IMR-90 (cell line): ENCODE measurements at places on chromosomes 2 and 18.

DNA sequence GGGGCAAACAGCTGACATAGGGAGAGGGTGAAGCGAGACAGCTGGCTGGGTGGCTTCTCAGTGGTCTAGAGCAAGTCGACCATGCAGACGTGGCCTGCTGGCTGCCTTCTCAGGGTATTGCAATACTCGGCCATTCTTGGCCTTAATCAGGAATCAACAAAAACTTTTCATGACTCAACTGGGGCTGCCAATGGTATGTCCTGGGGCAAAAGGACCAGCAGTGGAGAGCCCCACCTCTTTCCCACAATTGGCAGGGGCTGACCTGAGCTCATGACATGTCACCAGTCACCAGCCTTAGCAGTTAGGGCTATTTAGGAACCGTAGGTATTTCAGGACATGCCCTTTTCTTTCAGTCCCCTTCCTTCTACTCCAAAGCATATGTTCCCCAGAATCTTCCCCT lies 19.1 kb downstream of the PLA2R1 start:
- DNase-seq, result no peak

DNA sequence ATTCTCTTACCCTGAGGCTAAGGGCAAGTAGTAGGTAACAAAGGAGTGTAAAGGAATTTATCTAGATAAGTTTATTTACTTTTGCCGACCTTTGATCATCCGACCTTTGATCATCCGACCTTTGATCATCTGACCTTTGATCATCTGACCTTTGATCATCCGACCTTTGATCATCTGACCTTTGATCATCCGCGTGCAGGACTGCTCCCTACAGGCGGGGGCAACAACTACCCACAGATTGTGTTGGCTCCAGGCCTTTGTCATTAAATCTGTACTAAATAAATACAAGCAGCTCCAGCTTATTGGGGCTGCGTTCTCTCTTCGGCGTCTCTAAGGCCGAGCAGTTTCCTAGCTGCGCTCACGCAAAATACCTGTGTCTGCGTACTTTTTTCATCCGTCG lies 56.6 kb downstream of the ZNF638 start:
- no peak for DNase-seq

DNA sequence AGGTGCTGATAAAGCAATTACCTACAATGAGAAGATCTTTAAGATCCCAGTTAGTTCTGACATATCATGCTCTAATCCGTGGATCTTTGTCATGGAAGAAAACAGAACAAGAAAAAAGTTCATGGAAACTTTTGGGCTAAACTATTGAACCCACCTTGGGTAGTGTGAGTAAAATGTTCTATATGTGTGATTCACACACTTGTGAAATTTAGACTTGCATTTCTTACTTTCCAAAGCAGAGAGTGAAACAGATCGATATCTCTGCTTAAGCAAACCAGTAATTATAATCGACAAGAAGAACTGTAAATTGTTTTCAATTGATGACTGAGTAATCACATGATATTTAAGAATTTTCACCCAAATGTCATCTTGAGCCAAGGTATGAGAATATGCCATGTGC lies 214.2 kb downstream of the HRH4 start:
- DNase-seq, result no peak

DNA sequence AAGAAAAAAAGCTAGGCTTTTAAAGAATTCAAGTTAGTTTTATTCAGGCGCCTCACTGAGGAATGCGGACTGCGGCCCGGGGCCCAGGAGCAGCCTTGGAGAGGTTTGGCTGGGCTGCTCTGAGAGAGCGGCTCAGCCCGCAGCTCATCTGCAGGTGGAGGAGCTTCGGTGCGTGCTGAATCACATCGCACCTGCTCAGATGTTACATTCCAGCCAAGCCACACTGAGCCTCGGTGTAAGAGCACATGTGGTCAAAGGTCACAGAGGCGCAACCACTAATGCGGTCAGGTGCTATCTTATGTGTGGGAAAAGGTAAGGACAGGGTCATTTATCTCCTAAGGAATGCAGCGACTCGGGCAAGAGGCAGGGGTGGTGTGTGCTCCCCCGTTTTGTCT lies 17.1 kb upstream of the CNDP1 start:
- DNase-seq, result no peak

DNA sequence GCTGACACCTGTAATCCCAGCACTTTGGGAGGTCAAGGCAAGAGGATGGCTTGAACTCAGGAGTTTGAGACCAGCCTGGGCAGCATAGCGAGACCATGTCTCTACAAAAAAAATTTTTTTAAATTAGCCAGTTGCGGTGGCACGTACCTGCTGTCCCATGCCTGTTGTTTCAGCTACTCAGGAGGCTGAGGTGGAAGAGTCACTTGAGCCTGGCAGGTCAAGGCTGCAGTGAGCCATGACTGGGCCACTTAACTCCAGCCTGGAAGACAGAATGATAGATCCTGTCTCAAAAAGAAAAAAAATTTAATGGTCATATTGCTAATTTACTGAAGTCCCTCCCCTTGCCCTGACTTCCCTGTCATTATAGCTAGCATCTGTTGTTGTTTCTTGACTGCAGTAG lies 112.6 kb downstream of the ARHGAP28 start:
- DNase-seq, result no peak

GRCh38 chr2:101972621-101973434 lies 18.9 kb upstream of the IL1R2 start:
- DNase-seq, result peak; percentile 76

DNA sequence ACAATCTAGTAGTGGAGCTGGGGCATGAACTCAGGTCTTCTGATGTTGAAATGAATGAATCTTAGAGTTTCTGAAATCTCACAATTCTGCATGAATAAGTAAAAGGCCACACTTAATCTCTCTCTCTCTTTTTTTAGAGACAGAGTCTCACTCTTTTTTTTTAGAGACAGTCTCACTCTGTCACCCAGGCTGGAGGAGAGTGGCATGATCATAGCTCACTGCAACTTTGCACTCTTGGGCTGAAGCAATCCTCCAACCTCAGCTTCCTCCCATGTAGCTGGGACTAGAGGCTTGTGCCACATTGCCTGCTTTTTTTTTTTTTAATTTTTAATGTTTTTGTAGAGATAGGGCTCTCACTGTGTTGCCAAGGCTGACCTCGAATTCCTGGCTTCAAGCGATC lies 68.9 kb upstream of the THOC1 start:
- DNase-seq, result no peak

DNA sequence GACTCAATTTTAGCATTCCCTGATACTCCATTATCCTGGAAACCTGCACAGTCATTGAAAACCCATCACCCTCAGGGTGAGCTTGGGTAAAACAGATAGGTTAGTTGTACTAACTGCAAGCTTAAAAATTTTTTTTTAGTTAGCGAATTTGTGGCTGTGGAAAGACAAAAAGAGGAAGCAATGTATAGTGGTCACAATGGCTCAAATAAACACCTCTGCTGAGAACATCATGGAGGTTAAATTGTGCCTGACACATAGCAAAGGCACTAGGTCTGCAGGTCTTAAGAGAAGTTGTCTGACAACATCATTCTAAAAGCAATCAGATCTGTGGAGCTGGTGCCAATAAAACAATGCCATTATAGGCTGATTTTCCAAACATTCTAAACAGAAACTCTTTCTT lies 84.4 kb upstream of the CAVIN2 start:
- no peak for DNase-seq

- no peak for DNase-seq
Measured at GRCh38 chr18:58049000-58049688, 5.1 kb downstream of the NEDD4L start.

DNA sequence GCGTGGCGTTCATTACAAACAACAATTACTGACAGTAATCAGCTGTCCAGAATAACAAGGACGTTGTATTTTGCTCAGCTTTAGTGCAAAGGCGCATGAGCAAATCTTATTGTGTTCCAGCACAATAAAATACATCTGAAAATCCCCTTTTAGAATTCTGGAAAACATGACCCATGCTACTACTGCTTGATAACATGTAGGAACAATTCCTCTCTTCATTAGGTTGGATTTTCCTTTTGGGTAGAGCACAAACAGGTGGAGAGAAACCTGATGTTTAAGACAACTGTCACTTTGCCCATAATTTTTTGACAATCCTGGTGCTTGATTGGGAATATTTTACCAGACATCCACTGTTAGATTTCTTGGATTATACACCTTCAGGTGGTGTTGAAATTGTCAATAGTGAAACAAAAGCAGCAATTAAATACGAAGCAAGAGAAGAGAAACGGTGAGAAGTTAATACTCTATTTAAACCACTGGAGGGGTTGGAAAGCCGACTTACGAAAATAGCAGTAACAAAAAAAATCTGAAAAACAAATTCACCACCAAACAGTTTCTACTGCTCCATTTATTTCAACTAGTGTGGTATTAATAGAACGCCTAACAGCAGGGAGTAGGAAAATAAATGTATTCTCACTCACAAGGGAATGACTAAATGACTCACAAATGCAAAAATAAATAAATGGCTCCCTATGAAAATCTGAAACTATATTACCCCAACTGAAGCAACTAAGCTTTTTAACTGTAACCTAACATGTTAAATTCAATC lies 102.7 kb downstream of the CPO start:
- peak; percentile 52 for DNase-seq

GRCh38 chr18:61400016-61400635 lies 66.9 kb downstream of the CDH20 start:
- no peak for DNase-seq
